ENCODE measurements at places on chromosomes 6 and 20.

GRCh38 chr20:19274412-19275015, 62.1 kb downstream of the SLC24A3 start:
- no peak overlapping the region for H3K27ac ChIP-seq
- H3K4me1 ChIP-seq = no peaks in the 10 kb centered on the region
- no peak for DNase-seq
- H3K4me3 ChIP-seq = no peak overlapping the region
- peaks cover 74% of the 10 kb centered on the region for H3K27me3 ChIP-seq
- no peaks in the 10 kb centered on the region for H3K36me3 ChIP-seq

DNA sequence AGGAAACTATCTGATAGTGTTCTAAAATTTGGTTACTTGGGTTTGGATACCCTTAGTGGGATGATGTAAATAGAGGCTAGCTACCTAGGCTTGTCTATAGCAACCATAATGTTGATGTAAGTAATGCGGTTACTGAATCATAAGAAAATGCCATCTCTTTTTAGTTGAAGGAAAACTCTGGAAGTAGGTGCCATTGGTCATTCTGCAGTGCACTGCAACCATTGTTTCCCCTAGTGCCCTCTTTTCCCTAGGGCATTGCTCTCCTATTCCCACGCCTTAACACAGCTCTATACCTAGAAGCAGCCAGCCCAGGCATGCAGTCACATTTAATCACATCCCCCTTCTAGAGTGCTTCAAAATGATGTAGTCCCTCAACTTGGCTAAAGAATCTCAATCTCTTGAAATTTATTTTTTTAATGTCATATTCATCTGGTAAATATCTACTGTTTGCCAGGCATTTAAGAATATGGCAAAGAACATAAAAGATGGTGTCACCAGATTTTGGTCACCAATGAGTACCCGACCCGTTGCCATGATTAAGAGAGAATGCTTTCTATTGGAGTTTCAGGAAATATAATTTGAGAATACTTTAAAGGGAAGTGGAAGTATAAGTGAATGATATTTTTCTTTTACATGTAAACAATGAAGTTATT, 10.4 kb downstream of the LOC128125822 start:
- no peaks in the 10 kb centered on the region for H3K27me3 ChIP-seq
- no peak for DNase-seq
- no peak overlapping the region for H3K27ac ChIP-seq
- no peak overlapping the region for H3K4me3 ChIP-seq
- peaks cover 45% of the 10 kb centered on the region for H3K36me3 ChIP-seq

DNA sequence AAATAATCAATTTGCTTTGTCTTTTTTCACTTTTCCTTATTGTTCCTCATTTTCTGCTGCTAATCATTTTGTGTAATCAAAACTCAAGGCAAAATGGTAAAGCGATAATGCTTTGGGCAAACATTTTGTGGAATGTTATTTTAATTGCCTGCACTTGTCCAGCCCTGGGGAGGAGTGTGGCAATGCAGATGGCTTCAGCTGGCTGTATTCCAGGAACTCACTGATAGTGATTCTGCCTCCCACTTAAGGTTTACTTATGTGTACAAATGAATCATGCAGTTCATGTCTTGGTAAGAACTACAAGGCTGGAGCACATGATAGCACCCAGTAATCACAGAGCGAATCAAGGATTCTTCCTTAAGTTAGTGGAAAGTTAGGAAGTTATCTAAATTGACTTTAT, 107.8 kb downstream of the COL19A1 start:
- DNase-seq = no peak
- no peaks in the 10 kb centered on the region for H3K36me3 ChIP-seq
- no peak overlapping the region for H3K4me3 ChIP-seq
- H3K4me1 ChIP-seq = no peaks in the 10 kb centered on the region
- H3K27me3 ChIP-seq = no peaks in the 10 kb centered on the region
- H3K27ac ChIP-seq = no peak overlapping the region

DNA sequence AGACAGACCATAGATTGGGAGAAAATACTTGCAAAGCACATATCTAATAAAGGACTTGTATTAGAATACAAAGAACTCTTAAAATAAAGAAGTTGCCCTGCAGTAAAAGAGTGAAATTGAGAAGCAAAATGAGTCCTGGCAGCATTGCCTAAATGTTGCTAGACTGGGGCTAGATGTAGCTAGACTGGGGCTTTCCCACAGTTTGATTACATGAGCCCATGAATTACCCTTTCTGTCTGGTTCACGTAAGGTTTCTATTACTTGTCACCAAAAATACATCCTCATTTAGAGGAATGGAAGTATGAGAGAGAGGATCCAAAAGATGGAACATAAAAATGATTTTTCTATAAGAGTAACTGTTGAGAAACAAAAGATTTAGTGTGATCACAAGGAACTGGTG, 57.6 kb upstream of the CCDC28A start:
- no peaks in the 10 kb centered on the region for H3K36me3 ChIP-seq
- DNase-seq = no peak
- no peak overlapping the region for H3K27ac ChIP-seq
- no peaks in the 10 kb centered on the region for H3K4me1 ChIP-seq
- no peak overlapping the region for H3K4me3 ChIP-seq

- no peak overlapping the region for H3K4me3 ChIP-seq
- no peak overlapping the region for H3K27ac ChIP-seq
- no peaks in the 10 kb centered on the region for H3K36me3 ChIP-seq
- peaks cover 9% of the 10 kb centered on the region for H3K4me1 ChIP-seq
Observed at GRCh38 chr6:163579880-163580295, 165.4 kb downstream of the QKI start.

- H3K36me3 ChIP-seq = no peaks in the 10 kb centered on the region
- no peak for DNase-seq
- 0 out of 2 replicates have a peak overlapping the region, but pooled peaks have one; percentile 13 for H3K27ac ChIP-seq
- no peaks in the 10 kb centered on the region for H3K27me3 ChIP-seq
- H3K4me1 ChIP-seq = peaks cover 25% of the 10 kb centered on the region
Observed at GRCh38 chr6:6801005-6801335, 212.4 kb downstream of the LY86 start.

GRCh38 chr6:154157082-154157481, 118.0 kb downstream of the OPRM1 start:
- H3K27me3 ChIP-seq = no peaks in the 10 kb centered on the region
- no peak for DNase-seq
- H3K27ac ChIP-seq = no peak overlapping the region
- no peak overlapping the region for H3K4me3 ChIP-seq

DNA sequence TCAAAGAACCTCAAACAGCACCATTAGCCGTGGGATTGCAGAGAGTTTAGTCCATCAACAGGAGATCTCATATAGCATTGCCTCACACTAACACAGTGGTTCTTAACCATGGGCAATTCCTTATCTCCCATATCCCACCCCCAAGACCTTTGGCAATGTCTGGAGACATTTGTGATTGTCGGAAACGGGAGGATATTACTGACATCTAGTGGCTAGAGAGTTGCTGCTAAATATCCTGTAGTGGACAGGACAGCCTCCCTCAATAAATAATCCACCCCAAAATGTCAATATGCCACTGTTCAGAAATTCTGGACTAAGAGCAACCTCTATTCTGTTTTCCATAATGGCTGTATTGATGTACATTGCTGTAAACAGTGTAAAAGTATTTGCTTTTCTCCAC, 210.1 kb upstream of the CCN2 start:
- no peak overlapping the region for H3K4me3 ChIP-seq
- no peaks in the 10 kb centered on the region for H3K4me1 ChIP-seq
- H3K27me3 ChIP-seq = no peaks in the 10 kb centered on the region
- H3K27ac ChIP-seq = no peak overlapping the region
